ENCODE measurements at places on chromosomes 6 and 20. TPM values are rescaled to one million over a fixed set of nuclear protein-coding genes. Genes with fewer than 3 reads are reported as not detected.

DNA sequence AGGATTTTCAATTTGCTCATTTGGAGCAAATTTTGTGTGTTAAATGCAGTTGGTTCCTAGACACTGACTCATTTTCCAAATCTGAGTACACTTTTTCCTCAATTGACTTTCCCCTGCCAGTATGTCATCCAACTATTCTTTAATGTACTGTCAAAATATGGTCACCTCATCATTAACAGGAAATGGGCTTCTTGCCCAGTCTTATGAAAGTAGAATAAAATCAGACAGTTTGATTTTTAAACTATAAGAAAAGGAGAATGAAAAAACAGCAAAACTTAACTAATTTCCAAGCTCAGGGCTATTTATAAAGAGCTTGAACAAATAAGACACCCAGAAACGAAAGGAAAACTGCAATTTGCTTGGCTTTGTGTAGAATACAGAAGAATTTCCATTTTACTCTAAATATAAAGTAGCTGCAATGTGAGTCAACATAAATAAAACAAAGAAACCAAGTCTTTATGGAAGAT is 43.7 kb upstream of the RAB23 start:
- DNase-seq: no peak

DNA sequence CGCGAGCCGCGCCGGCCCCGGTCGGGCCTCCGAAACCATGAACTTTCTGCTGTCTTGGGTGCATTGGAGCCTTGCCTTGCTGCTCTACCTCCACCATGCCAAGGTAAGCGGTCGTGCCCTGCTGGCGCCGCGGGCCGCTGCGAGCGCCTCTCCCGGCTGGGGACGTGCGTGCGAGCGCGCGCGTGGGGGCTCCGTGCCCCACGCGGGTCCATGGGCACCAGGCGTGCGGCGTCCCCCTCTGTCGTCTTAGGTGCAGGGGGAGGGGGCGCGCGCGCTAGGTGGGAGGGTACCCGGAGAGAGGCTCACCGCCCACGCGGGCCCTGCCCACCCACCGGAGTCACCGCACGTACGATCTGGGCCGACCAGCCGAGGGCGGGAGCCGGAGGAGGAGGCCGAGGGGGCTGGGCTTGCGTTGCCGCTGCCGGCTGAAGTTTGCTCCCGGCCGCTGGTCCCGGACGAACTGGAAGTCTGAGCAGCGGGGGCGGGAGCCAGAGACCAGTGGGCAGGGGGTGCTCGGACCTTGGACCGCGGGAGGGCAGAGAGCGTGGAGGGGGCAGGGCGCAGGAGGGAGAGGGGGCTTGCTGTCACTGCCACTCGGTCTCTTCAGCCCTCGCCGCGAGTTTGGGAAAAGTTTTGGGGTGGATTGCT is 1.3 kb downstream of the VEGFA start:
- no peak for DNase-seq

DNA sequence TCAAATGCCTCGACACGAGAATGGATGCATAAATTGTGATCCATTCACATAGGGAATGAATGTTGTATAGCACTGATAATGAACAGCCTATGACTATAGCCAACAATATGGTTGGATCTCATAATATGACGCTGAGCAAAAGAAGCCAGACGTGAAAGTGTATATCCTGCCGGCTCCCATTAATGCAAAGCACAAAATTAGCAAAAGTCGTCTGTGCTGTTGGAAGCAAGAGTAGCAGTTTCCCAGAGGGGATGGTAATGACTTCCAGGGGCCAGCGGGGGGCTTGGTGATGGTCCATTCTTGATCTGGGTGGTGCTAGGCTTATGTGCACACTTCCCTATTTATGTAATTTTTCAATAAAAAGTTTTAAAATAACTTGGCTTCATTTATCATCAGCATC is 1.0 kb upstream of the TAGAP start:
- DNase-seq: no peak

DNA sequence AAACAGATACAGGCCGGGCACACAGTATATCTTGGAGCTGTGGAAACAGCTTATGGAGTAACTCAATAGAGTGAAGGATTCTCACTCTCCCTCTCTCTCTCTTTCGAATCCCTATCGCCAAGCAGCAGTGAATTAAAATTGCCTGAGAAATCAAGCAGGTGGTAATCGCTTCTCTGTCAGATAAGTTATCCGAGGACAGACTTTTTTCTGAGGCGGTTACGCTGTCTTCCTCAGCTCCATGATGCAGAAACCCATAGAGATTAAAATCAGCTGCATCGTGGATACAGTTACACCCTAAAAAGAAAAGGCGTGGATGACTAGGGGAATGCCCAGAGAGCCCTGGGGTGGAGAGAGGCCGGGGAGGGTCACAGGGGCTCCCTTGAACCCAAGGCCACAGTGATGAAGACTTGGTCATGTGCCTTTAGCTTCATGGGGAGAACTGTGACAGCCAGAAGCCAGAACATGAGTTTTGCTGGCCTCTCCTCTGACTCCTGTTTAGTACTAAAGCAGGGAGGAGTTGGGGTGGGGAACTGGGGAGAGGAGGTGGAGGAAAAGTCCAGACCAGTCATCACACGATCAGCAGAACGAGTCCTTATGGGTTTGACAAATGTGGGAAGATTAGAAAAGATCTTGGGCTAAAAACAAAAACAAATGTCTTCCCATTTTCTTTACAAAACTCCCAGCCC is 138.8 kb upstream of the JARID2 start:
- DNase-seq: no peak

The PRIM2 gene
- 5.1 TPM for polyA plus RNA-seq

The CLIC5 gene
- not detected for polyA plus RNA-seq

DNA sequence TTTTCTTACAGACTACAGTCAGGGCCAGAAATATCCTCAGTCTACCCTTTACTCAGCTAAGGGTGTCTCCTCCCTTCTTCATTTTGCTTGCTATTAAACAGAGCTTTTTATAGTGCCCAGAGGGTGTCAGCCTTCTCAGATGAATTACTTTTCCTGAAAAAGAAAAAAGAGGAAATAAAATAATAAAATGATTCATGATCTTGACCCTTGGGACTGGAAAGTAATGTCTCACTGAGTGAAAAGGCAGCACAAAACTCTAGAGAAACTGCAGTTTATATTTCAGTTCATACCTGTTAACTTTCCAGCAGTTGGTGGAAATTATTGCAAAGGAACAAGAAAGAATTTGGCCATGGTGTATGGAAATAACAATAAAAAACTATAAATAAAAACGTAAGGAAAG is 170.6 kb downstream of the IBTK start:
- DNase-seq: no peak

DNA sequence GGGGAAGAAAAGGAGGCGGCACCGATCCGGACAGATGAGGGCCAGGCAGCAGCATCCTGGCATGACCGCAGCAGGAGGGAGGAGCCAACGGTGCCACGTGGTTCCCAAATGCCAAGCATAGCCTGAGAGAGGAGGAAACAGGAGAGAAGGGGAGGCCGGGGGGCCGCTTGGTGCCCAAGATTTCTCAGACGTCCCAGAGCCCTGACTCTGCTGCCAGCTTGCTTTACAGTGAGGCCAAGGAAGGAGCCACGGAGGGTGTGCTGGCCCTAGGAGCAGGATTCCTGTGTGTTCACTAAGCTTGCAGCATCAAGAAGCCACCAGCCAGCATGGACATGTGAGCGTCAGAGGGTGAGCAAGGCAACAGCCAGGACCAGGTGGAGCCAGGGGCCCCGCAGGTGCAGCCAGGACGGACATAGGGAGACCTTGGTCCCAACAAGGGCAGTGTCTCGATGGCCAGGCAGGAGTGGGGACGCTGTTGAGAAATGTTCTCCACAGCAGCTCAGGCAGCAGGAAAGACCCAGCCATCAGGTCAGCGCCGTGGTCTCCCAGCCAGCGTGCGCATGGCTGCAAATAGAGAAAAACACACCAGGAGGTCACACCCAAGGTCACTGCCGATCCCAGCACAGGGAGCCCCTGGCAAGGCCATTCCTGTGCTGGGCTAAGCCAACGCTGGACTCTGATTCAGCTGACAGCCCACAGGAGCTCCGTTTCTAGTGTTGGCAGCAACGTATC is 143.7 kb downstream of the DLL1 start:
- no peak for DNase-seq

The VNN1 gene
- polyA plus RNA-seq: 61.2 TPM

GRCh38 chr6:116475141-116475540 is 14.0 kb downstream of the CALHM6 start:
- peak; percentile 44 for DNase-seq

GRCh38 chr6:7077856-7078255 is 29.9 kb upstream of the RREB1 start:
- no peak for DNase-seq

- no peak for DNase-seq
These were observed 46.2 kb downstream of the MAN1A1 start for GRCh38 chr6:119303164-119303887.

GRCh38 chr6:111894951-111895350 is 21.7 kb upstream of the FYN start:
- DNase-seq: no peak

GRCh38 chr6:74715355-74716085 is 490.3 kb downstream of the COL12A1 start:
- no peak for DNase-seq

- DNase-seq: no peak
These were observed 16.0 kb downstream of the RPS12 start for GRCh38 chr6:132830334-132830751.

GRCh38 chr20:63678071-63678470 is 18.4 kb upstream of the TNFRSF6B start:
- DNase-seq: no peak

The OPN5 gene
- polyA plus RNA-seq: not detected

GRCh38 chr6:164069350-164069990 is 655.0 kb downstream of the QKI start:
- DNase-seq: no peak
